ENCODE measurements at places on chromosomes 1 and 21.

GRCh38 chr1:69707103-69707502 is 139.4 kb downstream of the LRRC7 start:
- no peak for DNase-seq

DNA sequence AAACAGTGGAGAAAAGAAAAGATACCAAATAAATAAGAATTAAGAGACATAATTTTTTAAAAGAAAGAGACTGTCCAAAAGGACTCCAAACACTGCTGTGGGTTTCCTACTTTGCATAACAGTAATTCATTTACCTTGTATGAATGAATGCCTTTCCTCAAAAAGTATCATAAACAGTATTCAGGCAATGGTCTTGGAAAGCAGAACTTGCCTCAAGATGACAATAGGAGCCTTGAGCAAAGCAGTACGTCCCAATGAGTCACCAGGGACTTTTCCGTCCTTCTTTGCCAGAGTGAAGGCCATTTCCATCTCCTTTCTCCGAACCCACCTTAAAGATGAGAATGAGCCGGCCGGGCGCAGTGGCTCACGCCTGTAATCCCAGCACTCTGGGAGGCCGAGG is 186.4 kb downstream of the ZBTB18 start:
- no peak for DNase-seq

GRCh38 chr1:153417136-153417888 is 992 bp downstream of the S100A7A start:
- DNase-seq: no peak

- no peak for DNase-seq
Observed at GRCh38 chr21:43021191-43021590, 46.8 kb downstream of the PKNOX1 start.

- DNase-seq: no peak
Observed at GRCh38 chr1:227846265-227846858, 30.9 kb downstream of the PRSS38 start.
